ENCODE measurements at places on chromosomes 2 and 18.

DNA sequence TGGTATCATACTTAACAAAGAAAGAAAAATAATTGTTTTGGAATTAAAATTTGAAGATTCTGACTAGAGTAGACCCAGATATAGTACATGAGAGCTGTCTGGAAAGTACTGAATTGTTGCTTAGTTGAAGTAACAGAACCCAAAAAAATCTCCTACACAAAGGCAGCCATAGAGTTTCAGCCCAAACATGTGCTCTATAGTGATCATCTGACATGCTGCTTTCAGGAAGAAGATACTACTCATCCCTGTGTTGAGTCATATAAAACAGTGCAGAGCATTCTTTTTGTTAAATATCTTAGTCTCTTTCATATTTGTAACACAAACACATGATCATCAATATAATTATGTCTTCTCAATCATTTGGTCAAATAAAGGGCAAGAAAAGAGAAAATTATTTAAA is 84.8 kb upstream of the PTPRM start:
- H3K4me1 ChIP-seq: no peaks in the 10 kb centered on the region
- H3K36me3 ChIP-seq: no peaks in the 10 kb centered on the region
- H3K27me3 ChIP-seq: no peaks in the 10 kb centered on the region

- H3K4me3 ChIP-seq: no peak overlapping the region
- no peaks in the 10 kb centered on the region for H3K36me3 ChIP-seq
- H3K27ac ChIP-seq: no peak overlapping the region
- 0 out of 2 replicates have a peak, but pooled peaks cover 3% of the 10 kb centered on the region for H3K4me1 ChIP-seq
These were observed 690.8 kb upstream of the CELF4 start for GRCh38 chr18:38256366-38256765.

DNA sequence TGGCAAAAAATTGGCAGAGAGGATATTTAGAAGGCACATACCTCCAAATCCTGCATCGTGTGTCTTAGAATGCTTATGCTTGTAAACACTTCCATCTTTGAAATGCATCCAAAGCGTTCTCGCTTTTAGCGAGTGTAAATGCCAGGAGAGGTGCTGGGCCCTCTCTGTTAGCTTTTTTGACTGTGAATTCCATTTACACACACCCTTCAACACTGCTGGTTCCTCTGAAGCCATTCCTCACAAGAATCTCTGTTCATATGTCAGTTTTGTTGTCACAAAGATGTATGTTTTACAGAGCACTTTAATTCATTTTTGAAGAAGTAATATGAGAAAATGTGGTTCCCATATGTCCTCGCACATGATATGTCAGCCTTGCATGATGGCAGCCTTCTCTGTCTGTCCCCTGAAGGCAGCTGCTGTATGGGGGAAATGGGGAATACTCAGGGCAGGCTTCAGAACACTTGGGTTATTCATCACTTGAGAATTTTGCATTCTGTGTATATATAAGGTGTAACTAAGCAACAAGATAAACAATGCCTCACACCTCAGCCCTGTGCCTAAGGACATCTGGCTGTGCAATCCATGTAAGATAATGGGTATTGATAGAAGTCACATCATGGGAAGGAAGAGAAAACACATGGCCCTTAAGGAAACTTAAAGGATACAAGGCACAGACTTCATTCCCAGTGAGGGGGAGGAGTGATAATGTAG is 52.3 kb downstream of the RAB27B start:
- H3K27ac ChIP-seq: no peak overlapping the region
- H3K4me3 ChIP-seq: no peak overlapping the region
- no peaks in the 10 kb centered on the region for H3K36me3 ChIP-seq
- no peak for DNase-seq

DNA sequence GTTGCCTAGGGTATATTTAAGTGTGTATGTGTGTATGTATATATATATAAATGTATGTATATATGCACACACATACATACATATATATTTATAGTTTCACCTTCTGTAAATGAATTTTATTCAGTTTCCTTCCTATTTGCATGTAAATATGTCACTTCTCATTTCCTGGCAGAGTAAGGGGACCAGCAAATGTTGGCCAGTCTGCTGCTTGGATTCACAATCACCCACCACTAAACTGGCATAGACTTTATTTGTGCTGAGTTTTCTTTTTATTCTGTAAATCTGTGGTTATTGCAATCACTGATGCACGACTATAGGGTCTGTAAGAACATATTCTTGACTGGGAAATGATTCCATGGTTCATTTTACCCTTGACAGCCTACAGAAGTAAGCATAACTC is 640.4 kb upstream of the FAM98A start:
- no peaks in the 10 kb centered on the region for H3K36me3 ChIP-seq
- peaks cover 1% of the 10 kb centered on the region for H3K27me3 ChIP-seq
- DNase-seq: no peak
- no peaks in the 10 kb centered on the region for H3K4me1 ChIP-seq
- no peak overlapping the region for H3K27ac ChIP-seq

DNA sequence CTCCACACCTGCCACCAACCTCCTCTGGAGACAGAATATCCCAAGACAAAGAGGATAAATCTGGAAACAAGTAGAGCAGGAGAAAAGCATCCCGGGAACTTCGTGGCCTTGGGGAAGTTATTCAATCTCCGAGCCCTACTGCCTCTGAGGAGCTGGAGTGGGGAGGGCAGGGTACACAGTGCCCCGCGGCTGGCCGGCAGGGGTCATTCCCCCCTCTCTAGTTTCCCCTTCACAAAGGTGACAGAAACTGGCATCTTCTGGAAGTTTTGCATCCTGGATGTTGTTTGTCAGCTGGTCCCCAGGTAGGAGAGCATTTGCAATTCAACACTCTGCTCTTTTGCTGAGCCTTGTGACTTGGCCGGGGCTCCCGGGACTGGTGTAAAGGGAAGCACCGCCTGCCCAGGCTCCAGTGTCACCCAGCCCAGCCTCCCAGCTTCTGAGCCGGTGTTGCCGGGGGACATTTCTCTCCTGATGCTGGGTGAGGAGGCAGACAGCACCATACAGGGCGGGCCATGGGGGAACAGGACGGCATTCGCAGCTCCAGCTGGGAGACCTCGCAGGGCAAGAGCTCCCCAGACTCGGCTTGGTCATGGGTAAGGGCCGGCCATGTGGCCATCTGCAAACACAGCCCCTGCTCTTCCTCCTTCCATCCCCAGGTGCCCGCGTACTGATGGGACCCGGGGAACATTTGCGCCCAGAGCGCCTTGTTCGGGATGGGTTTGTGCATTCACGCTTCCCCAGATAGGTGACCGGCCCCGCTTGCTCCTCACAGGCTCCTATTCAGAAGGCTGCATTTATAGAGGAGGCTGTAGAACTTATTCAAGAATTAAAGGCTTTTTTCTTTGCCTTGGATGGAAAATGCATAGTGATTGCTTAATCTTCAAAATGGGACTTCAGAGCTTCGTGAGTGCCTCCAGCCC is 7.4 kb upstream of the NTSR2 start:
- no peaks in the 10 kb centered on the region for H3K36me3 ChIP-seq
- H3K27ac ChIP-seq: no peak overlapping the region
- no peak for DNase-seq
- H3K4me3 ChIP-seq: no peak overlapping the region
- H3K4me1 ChIP-seq: peaks cover 3% of the 10 kb centered on the region
- H3K27me3 ChIP-seq: no peaks in the 10 kb centered on the region
